ENCODE measurements at places on chromosomes 1 and 21.

GRCh38 chr1:67700220-67700619 is 15.2 kb downstream of the GADD45A start:
- no peak for DNase-seq

GRCh38 chr21:42474043-42474831 is 21.8 kb downstream of the RSPH1 start:
- no peak for DNase-seq

DNA sequence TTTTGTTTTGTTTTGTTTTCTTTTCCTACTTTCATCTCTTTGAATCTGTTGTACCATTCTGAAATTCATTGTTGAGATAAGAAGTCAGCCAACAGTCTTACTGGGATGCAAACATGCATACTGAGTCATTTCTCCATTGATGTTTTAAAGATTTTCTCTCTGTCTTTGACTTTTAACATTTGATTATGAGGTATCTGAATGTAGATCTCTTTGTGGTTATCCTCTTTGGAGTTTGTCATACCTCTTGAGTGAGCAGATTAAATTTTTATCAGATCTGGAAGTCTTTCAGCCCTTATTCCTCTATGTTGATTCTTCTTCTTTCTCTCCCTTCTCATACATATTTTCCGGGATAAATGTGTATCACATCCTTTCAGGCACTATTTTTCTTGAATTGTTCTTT is 406.9 kb upstream of the NCAM2 start:
- no peak for DNase-seq

DNA sequence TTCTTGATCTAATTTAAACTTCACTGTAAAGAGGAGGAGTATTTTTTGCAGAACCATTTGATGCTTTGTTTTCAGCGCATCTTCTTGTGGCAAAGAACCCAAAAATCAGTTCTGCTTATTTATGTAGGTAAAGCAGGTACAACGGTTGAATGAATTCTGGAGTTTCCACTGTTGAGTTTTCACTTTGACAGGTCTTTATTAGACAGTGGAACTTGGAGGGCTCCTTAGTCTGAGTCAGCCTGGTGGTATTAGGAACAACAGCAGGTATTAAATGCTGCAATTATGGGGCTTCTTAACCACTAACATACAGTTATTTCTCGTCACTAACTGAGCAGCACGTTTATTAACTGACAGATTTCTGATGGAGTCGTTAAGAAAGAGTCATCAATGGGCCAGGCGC is 1.2 kb downstream of the LRIG2 start:
- no peak for DNase-seq

DNA sequence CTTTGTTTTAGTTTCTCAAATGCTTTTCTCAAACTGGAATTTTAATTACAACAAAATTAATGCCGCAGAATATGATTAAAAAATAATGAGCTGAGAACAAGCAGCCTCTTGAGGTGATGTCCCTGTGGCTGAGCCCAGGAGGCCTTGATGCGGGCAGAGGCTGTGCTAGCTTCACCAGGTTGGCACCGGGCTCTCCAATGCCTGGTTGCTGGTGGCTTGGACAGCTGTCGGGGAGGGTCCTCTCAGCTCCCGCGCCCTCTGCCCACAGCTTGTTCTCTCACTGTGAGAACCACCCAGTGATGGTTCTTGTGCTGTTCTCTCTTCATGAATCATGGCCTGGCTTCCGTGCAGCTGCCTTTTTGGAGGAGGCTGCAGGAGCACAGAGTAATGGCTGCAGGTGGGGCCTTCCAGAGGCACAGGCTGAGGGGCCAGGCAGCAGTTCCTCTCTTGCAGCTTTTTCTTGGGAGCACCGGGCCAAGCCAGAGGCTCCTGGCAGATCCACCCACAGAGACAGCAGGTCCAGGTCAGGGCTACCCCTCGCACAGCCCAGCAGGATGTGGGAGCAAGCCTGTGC is 156.3 kb downstream of the PCBP3 start:
- DNase-seq: no peak

- no peak for DNase-seq
Observed at GRCh38 chr1:197937892-197938291, 20.7 kb downstream of the LHX9 start.

- DNase-seq: no peak
Observed at GRCh38 chr1:227607336-227607898, 44.1 kb downstream of the ZNF678 start.

- DNase-seq: no peak
Observed at GRCh38 chr1:110673805-110674336, 869 bp downstream of the KCNA3 start.

DNA sequence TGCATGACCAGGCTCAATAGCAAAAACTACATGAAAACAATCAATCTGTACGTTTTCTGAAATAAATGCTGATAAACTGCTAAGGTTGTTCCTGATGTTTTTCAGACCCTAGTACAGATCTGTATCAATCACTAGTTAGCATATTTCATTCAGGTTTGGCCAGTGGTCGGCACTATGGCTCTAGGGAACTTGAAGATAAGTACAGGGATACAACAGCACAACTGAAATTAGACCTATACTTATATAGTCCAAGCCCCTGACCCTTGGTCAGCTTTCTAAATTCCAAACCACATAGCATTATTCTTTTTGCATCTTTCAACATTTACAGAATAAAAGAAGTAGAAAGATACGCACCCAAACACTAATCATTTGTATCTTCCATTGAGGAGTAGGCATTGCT is 142.7 kb downstream of the PLPPR4 start:
- no peak for DNase-seq

GRCh38 chr1:95042286-95042685 is 30.5 kb downstream of the ALG14 start:
- DNase-seq: no peak

DNA sequence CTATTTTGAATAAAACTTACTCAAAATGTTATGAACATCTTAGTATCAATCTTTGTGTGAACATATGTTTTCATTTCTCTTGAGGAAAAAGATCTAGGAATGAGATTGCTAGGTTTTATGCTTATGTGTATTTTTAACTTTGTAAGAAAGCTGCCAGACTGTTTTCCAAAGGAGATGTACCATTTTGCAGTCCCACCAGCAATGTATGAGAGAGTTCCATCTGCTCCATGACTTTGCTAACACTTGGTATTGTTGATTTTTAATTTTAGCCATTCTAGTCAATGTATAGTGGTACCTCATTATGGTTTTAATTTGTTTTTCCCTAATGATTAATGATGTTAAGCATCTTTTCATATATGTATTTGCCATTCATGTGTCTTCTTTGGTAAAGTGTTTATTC is 132.5 kb downstream of the ZMYM4 start:
- DNase-seq: no peak

DNA sequence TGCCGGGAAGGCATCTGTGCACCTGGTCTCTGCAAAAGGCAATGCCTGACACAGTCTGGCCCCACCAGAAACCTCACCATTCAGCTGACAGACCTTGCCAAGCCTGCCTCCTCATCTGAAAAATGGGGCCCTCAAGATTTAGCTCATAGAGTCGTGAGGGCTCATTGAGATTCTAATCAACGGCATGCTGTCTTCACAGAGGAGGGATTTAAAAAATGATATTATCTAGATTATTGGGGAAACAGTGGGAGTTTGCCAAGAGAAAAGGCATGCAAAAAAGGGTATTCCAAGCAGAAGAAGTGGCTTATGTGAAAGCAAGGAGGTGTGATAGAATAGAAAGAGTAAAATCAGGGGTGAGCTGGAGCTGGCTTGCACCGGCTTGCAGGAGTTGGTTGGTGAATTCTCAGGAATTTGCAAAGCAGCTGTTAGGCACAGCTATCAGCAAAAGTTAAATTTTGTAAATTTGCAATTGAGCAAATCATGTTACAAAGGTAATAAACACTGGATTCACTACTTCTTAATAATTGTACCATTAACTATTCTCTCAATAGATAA is 91.7 kb upstream of the WNT4 start:
- no peak for DNase-seq

DNA sequence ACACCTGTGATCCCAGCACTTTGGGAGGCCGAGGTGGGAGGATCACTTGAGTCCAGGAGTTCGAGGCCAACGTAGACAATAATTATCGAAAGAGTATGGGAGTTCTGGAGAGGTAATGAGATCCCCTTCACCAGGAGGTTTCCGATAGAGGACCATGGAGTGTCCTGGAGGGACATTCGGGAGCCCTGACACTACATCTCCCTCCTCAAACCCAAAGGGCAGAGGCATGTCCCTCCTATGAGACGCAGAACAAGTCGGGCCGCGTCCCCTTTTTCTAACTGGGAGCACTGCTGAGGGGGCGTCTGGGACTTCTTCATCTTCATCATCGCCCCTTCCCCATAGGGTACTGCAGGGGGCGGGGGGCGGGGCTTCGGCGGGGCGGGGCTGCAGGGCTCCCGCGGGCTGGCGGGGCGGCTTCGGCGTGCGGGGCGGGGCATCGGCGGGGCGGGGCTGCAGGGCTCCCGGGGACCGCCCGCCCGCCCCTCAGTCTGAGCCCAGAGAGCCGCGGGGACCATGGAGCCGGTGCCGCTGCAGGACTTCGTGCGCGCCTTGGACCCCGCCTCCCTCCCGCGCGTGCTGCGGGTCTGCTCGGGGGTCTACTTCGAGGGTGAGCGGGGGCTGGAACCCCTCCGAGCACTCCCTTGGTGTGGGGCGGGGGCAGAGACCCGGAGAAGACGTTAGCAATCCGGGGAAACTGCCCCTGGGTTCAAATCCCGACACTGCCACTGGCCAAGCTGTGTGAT is at the start of gene THEMIS2:
TSS of gene THEMIS2 (plus strand) at position 486 of the 743 bp plus-strand sequence. CDS start at position 514, 28 bp downstream.
- DNase-seq: no peak

DNA sequence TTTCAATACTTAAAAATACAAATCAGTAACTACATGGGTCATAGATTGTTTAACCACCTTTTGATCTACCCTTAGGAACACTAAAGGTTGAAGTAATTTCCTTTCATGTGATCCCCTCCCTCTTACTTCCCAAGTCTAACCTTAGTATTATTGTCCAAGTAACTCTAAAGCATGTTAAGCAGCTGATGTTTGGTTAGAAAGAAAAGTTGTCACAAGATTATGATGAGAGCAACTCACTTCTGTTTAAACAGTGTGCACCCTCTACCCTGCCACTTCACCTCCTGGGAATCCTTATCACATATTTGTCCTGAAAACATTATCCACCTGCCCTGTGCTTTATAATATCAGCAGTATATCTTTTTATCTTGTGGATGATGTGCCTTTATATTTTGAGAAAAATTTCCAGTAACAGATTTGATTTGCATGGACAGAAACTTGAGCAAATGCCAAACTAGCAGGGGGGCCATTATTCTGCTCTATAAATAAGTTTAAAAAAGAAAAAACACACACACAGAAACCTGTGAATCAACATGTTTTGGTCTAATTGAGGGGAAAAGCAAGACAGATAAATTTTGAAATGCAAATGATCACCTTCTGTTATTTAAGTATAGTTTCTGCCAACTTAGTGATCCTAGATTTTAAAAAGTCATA is 194.3 kb downstream of the RPS6KC1 start:
- DNase-seq: no peak

- no peak for DNase-seq
Observed at GRCh38 chr1:24896596-24897262, 33.3 kb downstream of the RUNX3 start.

DNA sequence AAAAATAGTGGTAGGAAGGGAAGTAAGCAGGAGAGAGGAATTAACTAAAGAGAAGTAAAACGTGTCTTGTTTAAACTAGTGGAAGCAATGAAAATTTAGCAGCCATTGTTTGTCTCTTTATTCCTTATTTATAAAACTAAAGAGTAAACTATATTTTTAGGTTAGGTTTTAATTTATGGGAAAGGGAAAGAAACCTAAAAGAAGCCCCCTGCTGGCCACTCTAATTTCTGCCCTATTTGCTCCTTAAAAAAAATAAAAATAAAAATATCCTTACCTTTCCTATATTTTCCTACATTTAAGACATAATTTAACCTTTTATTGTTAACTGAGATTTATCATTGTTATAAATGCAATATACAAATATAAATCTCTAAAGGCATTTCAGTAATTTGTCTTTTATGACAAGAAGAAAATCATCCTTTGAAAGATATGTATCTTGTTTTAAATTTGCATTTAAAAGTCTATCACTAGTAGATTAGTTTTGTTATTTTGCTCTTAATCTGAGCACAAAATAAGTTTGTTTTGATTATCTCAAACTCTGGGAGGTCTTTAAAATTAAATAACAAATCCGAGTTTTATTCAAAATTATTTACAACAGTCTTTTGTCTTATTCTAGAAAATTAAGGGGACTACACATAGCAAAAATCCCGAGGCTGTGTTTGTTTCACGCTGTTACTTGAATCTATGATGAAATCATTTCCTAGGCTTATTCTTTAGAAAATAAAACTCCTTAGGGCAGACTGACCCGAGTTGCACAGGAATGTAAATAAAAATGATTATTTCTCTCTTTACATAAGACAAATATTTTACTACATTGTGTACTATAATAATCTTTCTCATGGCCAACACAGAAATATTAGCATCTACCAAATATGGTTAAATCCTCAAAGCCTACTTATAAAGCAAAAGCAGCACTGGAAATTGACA is 201.7 kb downstream of the NRIP1 start:
- DNase-seq: no peak

DNA sequence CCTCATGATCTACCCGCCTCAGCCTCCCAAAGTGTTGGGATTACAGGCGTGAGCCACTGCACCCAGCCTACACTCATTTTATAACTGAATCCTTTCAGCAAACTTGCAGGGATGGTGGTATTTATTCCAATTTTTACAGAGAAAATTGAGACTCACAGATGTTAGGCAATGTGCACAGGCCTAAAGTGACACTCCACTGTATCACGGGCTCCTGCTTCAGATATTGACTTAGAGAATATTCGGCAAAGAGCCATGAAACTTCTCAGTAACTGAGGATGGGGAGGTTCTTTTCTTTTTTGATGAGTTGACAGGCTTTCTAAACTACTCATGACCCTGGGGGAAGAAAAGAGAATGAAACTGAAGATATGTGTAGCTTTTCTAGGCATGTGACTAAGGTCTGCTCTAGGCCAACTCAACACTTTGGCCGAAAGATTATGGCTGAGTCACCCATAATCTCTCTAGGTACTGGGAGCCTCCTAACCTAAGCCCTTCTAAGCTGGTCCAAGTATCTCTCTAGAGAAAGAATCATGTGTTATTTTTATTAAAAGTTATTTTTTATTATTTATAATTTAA is 19.9 kb upstream of the PTCH2 start:
- DNase-seq: no peak

DNA sequence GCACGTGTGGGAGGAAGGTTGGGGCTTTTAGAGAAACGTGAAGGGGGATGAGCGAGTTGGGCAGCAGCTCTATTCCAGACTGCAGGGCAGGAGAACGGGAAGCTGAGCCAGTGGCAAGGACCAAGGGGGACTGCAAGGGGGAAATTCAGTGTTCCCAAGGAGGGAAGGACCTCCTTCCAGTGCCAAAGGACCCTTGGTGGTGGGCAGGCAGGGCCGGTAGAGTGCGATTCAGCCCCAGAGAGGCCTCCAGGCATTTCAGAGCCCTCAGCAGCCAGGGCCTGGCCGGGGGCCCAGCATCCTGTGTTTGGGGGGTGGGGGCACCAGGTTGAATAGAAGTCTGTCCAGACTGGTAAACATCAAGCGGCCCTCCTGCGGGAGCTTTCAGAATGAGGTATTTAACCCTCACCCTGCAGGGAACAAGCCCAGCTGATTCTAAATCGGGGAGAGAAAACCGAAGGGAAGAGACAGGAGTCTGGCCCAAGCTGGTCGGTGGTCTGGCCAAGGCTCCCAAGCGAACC is 2.3 kb downstream of the COL9A2 start:
- DNase-seq: no peak

All from iPS DF 6.9 (cell line).